Keratinocyte (primary cell): ENCODE measurements at places on chromosomes 11 and 22. TPM values are rescaled to one million over a fixed set of nuclear protein-coding genes. Genes with fewer than 3 reads are reported as not detected.

The TMPRSS6 gene
- not detected in 3 replicates for polyA plus RNA-seq

The SLC6A5 gene
- polyA plus RNA-seq = not detected in 3 replicates

The MS4A3 gene
- not detected in 3 replicates for polyA plus RNA-seq

The PHF21B gene
- 0.16 TPM in 1 of 3 replicates, not detected in the others for polyA plus RNA-seq

The SCGB2A2 gene
- polyA plus RNA-seq = not detected in 3 replicates

The CRYBA4 gene
- polyA plus RNA-seq = not detected in 3 replicates

The MTFP1 gene
- polyA plus RNA-seq = 5.7 to 13.7 TPM (median 8.4 TPM) in 3 replicates

The MGAT3 gene
- not detected in 3 replicates for polyA plus RNA-seq

The AGBL2 gene
- 0.95 to 2.1 TPM (median 1.3 TPM) in 3 replicates for polyA plus RNA-seq

The SLC22A9 gene
- polyA plus RNA-seq = not detected in 3 replicates

The SCO2 gene
- polyA plus RNA-seq = 1.9 to 4.3 TPM (median 2.4 TPM) in 3 replicates

The SIK3 gene
- 4.4 to 10.7 TPM (median 8.2 TPM) in 3 replicates for polyA plus RNA-seq

The APLNR gene
- 0.03 TPM in 1 of 3 replicates, not detected in the others for polyA plus RNA-seq

The SCUBE2 gene
- 0.70 to 2.3 TPM (median 1.5 TPM) in 3 replicates for polyA plus RNA-seq

The FGF3 gene
- not detected in 3 replicates for polyA plus RNA-seq

The ANKK1 gene
- 0.85 to 1.8 TPM (median 0.92 TPM) in 3 replicates for polyA plus RNA-seq

The MYEOV gene
- polyA plus RNA-seq = 1.4 to 2.7 TPM (median 1.5 TPM) in 3 replicates

The TRIM48 gene
- polyA plus RNA-seq = not detected in 3 replicates

The ARHGAP20 gene
- not detected in 3 replicates for polyA plus RNA-seq

The KDELR3 gene
- polyA plus RNA-seq = 8.3 to 11.9 TPM (median 10.1 TPM) in 3 replicates

The CLTCL1 gene
- polyA plus RNA-seq = 11.2 to 19.4 TPM (median 12.4 TPM) in 3 replicates

The TOP3B gene
- 13.8 to 14.8 TPM (median 13.9 TPM) in 3 replicates for polyA plus RNA-seq

The OR8D4 gene
- not detected in 3 replicates for polyA plus RNA-seq

The GPR83 gene
- polyA plus RNA-seq = 0.04 TPM in 2 of 3 replicates, not detected in the other

The CSNK2A3 gene
- polyA plus RNA-seq = 1.4 to 2.6 TPM (median 1.8 TPM) in 3 replicates

The SYT13 gene
- not detected in 3 replicates for polyA plus RNA-seq

The MIF gene
- polyA plus RNA-seq = 162 to 812 TPM (median 340 TPM) in 3 replicates

The TPBGL gene
- polyA plus RNA-seq = not detected in 3 replicates

The SHANK3 gene
- 1.00 to 1.8 TPM (median 1.6 TPM) in 3 replicates for polyA plus RNA-seq

The TEX12 gene
- not detected in 3 replicates for polyA plus RNA-seq

The A4GALT gene
- 1.6 to 4.4 TPM (median 3.0 TPM) in 3 replicates for polyA plus RNA-seq

The HBE1 gene
- 0.19 to 0.26 TPM in 2 of 3 replicates, not detected in the other for polyA plus RNA-seq

The PKDREJ gene
- 0.01 TPM in 3 replicates for polyA plus RNA-seq

The IGLL1 gene
- not detected in 3 replicates for polyA plus RNA-seq

The UPK2 gene
- polyA plus RNA-seq = 0.13 to 0.25 TPM (median 0.20 TPM) in 3 replicates

The RDX gene
- polyA plus RNA-seq = 45.8 to 85.4 TPM (median 80.5 TPM) in 3 replicates

The C11orf91 gene
- 0.10 to 0.16 TPM (median 0.10 TPM) in 3 replicates for polyA plus RNA-seq

The UBE2L6 gene
- polyA plus RNA-seq = 56.6 to 91.9 TPM (median 83.0 TPM) in 3 replicates

The TEX54 gene
- polyA plus RNA-seq = not detected in 3 replicates

The GGT5 gene
- not detected in 3 replicates for polyA plus RNA-seq

The ALKBH8 gene
- 3.4 to 8.0 TPM (median 6.5 TPM) in 3 replicates for polyA plus RNA-seq

The CCDC116 gene
- 0.03 TPM in 3 replicates for polyA plus RNA-seq

The ISX gene
- not detected in 3 replicates for polyA plus RNA-seq

The MYBPC3 gene
- polyA plus RNA-seq = not detected in 3 replicates

The APOA4 gene
- polyA plus RNA-seq = not detected in 3 replicates

The TIMM8B gene
- 91.7 to 151 TPM (median 126 TPM) in 3 replicates for polyA plus RNA-seq

The KCNQ1 gene
- not detected in 3 replicates for polyA plus RNA-seq

The SART1 gene
- 5.9 to 28.0 TPM (median 14.7 TPM) in 3 replicates for polyA plus RNA-seq

The RPS6KB2 gene
- polyA plus RNA-seq = 59.5 to 83.0 TPM (median 61.4 TPM) in 3 replicates

The EWSR1 gene
- polyA plus RNA-seq = 245 to 280 TPM (median 257 TPM) in 3 replicates

The F2 gene
- polyA plus RNA-seq = not detected in 3 replicates

The LDLRAD3 gene
- polyA plus RNA-seq = 11.8 to 13.5 TPM (median 13.1 TPM) in 3 replicates

The MFRP gene
- not detected in 3 replicates for polyA plus RNA-seq

The SMIM35 gene
- polyA plus RNA-seq = not detected in 3 replicates

The CTSC gene
- 540 to 659 TPM (median 658 TPM) in 3 replicates for polyA plus RNA-seq

The XKR3 gene
- polyA plus RNA-seq = not detected in 3 replicates
